ENCODE measurements at places on chromosomes 16 and 17.

- no peak for DNase-seq
Measured at GRCh38 chr16:78667675-78668074, 568.2 kb downstream of the WWOX start.

DNA sequence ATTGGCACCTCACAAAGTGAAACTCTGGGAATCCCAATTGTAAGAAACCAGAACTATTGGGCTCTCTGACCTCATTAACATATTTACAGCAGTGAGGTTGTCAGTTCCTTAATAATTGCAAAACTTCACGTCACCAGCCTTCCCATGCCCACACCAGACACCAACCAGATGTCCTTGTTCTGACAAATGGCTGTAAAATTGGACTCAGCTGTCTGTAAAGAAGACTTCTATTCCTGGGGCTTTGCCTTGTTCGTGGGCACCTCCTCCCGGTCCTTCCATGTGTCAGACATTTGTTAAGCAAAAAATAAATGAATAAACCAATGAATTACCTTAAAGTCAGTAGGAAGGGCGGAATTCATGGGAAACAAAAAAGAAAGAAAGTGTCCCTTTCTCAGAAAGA lies 284.3 kb upstream of the CDH11 start:
- no peak for DNase-seq

- no peak for DNase-seq
Measured at GRCh38 chr17:54426296-54426886, 474.3 kb upstream of the TOM1L1 start.

DNA sequence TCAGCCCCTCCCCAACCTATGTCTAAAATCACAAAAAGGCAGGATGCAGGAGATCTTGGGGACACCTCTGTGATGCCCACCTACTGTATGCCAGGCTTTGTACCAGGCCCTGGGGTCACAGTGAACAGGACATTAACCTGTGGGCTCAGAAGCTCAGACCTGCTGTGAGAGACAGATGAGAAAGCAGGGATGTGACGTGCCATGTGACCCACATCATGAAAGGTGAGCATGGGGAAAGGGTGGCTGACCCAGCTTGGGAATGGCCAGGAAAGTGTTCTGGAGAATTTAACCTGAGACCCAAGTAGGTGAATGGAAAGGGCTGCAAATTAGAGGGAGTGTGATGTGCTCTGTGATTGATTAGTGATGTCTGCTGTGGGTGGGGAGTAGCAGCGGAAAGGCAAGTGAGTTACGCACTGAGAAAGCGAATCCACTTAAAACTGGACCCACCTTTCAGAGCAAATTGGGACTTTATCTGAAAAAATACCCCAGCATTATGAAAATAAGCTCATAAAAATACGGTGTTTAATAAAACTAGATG lies 132.2 kb downstream of the IRF8 start:
- no peak for DNase-seq

GRCh38 chr16:62933929-62934328 lies 897.7 kb upstream of the CDH8 start:
- DNase-seq: no peak

DNA sequence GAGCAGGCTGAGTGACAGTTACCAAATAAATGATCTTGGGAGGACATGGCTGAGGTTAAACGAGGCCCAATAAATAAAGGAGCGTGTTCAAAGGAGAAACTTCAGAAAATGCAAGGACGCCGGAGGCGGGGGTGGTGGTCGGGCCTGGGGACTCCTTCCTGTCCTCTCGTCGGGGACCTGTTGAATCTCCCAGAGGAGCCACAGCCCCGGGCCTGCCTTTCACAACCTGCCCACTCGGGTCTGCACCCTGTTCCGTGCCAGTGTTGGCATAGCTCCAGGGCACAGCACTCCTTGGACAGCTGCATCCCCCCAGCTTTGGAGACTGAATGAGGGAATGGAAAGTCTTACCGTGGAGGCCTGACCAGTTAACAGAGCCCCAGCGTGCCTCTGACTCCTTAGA lies 8.1 kb upstream of the TBX4 start:
- DNase-seq: no peak
